C1 segment of cervical spinal cord (tissue), 14 donors: ENCODE measurements at places on chromosomes 2 and 18.

- no peak for DNase-seq
These were observed 239.9 kb upstream of the FOSL2 start for GRCh38 chr2:28152585-28153280.

DNA sequence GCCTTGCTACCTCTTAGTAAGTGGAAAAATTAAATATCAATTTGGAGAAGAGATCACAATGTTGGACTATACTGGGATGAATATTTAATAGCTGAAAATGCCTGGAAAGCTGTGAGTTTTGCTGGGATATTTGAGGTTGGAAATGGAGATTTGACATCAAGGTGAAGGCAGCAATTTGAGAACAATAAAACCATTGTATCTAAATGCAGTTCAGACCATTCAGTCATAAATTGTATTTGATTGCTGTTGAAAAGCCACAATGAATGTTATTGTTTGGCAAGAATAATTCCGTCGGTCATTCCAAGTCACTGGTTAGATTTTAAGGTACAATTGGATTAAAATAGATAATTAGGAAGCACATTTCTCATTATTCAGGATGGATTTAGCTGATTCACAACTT, 325.6 kb downstream of the HRH4 start:
- DNase-seq, result no peak

DNA sequence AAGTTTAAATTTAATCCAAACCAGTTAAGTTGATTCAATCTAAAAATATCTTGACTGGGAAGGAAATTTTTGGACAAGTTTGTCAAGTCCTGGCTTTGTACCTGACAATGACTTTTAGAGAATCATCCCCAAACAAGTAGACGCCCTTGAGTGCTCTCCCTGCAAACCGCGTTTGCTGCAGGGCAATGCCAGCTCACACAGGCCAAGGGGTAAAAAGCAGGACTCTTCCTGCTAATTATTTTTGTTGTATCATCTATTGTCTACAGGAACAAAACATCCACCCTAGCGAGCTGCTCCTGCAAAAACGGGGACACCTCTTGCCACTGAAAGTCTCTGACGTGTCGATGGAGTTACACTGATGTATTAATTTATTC, 10.9 kb downstream of the ID2 start:
- no peak for DNase-seq

- no peak for DNase-seq
These were observed 309.1 kb upstream of the COL3A1 start for GRCh38 chr2:188664951-188665595.

- no peak for DNase-seq
These were observed 22.4 kb downstream of the PTPN2 start for GRCh38 chr18:12861637-12862036.

GRCh38 chr18:43271593-43272432, 5.5 kb downstream of the SYT4 start:
- DNase-seq, result no peak

GRCh38 chr18:66722671-66723070, 118.8 kb upstream of the CDH19 start:
- no peak for DNase-seq

DNA sequence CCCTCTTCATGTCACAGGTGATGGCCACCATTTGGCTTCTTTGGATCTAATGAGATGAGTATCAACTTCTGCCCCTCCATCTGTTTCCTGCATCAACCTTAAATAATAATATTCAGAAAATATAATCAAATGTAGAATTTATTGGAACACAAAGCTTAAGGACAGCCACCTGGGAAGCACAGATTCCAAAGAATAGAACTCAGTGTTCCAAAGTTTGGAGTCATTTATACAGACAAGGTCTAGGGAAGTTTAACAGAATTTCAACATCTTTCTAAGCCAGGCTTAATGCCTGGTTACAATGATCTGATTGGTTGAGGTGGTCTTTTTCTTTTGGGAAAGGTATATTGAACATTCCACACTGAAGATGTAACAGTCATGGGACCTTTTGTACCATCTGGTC, 218.0 kb upstream of the PIEZO2 start:
- DNase-seq, result no peak

GRCh38 chr2:45909677-45910191, 258.3 kb downstream of the PRKCE start:
- no peak for DNase-seq

DNA sequence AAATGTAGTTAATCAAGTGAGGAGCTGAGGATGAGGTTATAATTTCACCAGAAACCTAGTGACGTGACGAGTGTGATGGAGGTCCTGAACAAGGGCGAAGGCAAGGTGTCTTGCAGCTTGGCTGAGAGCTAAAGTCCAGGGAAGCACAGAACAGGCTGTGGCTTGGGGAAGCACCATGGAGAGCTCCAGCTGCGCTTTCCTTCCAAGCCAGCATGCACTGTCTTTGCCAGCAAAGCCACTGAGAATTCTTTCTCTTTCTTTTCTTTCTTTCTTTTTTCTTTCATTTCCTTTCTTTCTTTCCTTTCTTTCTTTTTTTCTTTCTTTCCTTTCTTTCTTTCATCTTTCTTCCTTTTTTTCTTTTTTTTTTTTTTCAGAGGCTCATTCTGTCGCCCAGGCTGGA, 239.3 kb downstream of the FBXO15 start:
- DNase-seq, result no peak

DNA sequence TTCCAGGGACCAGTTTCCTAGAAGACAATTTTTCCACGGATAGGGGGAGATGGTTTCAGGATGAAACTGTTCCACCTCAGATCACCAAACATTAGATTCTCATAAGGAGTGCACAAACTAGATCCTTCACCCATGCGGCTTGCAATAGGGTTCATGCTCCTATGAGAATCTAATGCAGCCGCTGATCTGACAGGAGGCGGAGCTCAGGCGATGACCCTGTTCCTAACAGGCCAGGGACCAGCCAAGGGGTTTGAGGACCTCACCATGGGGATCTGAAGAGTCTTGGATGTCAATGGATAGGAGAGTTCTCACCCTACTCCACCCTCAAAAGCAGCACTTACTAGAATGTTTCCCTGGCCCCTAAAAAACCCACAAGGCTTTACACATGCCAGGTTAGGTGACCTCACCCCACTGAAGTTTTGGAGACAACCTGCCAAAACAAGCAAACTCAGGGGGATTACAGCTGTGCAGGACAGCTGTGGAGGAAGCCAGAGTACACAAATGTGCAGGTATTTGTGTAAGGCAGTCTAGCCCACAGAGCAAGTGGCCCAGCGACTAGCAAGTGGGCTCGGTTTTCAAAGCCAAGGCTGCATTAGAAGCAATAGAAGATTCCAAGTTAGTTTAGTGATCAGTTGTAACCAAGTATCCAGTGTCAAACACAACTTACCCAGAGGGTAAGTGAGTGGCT, 3.9 kb downstream of the EVA1A start:
- DNase-seq, result no peak

- DNase-seq, result no peak
These were observed 27.1 kb downstream of the RRM2 start for GRCh38 chr2:10149635-10150034.

DNA sequence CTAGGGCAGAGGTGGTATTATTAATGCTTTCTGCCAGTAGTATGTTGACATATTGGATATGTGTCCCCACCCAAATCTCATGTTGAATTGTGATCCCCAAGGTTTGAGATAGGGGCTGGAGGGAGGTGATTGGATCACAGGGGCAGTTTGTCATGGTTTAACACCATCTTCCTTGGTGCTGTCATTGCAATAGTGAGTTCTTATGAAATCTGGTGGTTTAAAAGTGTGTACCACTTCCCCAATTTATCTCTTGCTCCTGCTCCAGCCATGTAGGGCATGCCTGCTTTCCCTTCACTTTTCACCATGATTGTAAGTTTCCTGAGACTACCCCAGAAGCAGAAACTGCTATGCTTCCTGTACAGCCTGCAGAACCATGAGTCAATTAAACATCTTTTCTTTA, 47.1 kb upstream of the THSD7B start:
- no peak for DNase-seq

DNA sequence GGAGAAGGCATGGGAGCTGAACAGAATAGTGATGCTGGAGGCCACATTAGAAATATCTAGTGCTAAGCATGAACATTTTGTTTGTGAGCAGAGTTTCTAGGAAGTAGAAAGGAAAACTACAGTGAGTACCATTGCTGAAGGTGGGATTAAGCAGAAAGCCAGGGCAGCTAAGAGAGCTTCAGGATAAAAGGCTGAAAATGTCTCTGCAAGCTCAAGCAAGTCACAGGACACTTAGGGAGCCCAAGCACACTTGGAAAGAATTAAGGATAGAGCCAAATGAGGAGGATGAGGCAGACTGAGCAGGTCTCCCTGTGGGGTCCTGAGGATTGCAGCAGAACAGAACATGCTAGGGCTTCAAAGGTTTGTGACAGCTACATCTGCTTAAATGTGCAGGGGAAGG, 80.6 kb upstream of the LYPD1 start:
- no peak for DNase-seq

- no peak for DNase-seq
These were observed 49.2 kb upstream of the NEMP2 start for GRCh38 chr2:190583507-190584337.

DNA sequence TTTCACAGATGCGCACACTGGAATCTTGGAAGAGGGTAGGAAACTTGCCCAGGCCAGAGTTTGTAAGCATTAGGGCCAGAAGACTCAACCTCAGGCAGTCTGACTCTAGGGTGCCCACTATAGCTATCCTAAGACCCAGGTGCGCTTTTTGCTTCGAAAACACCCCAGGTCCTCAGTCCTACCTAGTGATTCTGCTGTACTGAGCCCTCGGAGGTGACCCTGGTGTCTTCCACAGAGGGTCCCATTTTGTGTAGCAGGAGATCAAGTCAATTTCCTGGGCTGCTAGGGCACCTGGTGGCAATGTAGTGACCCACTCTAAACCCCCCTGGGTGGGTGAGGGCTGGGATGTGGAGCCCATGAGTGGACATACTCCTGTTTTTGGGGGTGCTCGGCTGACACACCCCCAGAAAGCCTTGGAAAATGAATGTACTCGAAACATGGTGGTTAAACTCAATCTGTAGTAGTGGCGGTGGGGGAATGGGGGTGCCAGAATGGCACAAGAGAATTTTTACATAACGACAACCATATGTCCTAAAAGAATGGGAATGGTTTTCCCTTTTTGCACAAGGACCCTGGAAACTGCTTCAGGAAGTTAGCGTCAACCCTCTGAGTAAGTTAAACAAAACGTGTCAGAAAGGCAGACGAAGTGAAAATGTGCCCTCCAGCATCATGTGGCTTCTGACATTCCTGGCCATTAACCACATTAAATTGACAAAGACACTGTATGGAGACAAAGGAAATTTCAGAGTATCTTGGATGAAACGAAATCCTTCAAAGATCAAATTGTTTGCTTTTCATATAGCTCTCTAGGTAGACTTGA, 218.0 kb upstream of the COPS8 start:
- DNase-seq, result no peak

DNA sequence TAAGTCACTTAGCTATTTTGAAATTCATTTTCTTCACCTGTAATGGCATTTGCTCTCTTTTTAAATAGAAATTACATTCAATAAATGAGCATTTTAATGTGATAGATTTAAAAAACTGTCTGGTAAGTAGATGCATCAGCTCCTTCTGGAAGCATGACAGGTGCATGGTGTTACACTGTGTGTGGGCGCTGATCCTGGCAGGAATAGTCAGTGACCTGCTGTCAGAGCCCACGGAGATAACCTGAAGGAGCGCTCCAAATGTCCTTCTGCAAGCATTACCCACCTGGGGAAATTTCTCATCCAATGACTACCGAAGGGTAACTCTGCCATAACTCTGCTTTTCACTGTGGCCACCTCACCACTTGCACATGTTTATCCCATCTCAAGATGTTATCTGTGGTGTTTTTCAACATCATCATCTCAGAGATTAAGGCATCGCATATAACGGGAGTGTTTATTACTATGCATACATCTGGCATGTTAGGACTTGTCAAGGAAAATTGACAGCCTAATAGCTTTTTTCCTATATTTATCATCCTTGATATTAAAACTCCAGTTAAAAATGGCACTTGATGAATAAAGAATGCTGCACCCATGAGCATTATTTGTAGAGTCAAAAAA, 637.3 kb downstream of the ERBB4 start:
- DNase-seq, result no peak

GRCh38 chr18:59453468-59453961, 94.5 kb upstream of the LMAN1 start:
- no peak for DNase-seq

- DNase-seq, result no peak
These were observed 92.2 kb downstream of the SMC6 start for GRCh38 chr2:17661460-17661859.

GRCh38 chr2:226122041-226122440, 677.6 kb downstream of the IRS1 start:
- no peak for DNase-seq

GRCh38 chr2:233131936-233132720, 72.0 kb downstream of the INPP5D start:
- DNase-seq, result no peak

- DNase-seq, result no peak
These were observed 257.1 kb downstream of the MYO3B start for GRCh38 chr2:170434900-170435621.

GRCh38 chr18:78726326-78727056, 253.1 kb upstream of the SALL3 start:
- no peak for DNase-seq

DNA sequence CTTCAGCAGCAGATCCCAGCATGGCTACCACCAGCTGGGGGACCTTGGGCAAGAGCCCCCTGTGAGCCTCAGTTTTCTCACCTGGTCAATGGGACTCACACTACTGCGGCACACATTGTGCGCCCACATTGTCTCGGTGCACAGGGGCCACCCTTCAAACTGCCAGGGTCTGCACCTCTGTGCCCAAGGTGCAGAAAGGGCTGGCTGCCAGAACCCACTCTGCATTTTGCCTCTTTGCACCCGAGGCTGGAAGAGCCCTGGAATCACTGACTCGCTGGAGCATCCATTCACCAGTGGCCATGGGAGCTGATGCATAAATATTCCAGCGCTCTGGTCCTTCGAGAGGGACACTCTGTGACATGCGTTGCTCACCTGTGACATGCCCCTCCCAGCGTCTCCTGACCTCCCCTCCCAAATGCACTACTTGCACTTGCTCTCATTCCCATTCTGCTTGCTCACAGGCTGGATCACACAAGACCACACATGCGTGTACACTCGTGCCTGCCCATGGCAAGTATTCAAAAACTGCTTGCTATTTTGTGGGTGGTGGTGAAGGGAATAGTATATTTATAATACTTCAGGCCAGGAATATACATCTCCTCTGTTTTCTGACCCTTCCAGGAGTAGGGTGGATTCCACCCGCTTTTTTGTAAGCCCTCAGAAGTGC, 18.8 kb upstream of the C1QL2 start:
- no peak for DNase-seq
